DMS53 (cell line): ENCODE measurements at places on chromosomes 2 and 18.
A peak's percentile ranks its signal among the peaks of the same experiment; 100 is the strongest.

GRCh38 chr2:168767258-168767657, 35.2 kb upstream of the NOSTRIN start:
- no peak for DNase-seq

DNA sequence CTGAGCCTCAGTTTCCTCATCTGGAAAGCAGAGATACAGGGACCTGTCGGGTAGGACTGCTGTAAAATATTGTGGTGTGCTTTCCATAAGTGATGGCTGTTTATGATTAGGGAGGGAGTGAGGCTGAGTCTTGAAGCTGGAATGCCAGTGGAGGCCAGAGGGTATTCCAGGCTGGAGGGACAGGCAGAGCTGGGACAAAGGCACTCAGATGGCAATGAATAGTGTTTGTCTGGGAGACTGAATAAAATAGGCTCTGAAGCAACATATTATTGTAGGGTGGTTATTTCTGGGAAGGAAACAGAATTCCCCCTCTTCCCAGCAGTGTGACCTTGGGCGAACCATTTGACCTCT, 120.7 kb downstream of the INHBB start:
- DNase-seq = peak; percentile 72

- DNase-seq = peak; percentile 65
Measured at GRCh38 chr2:95346738-95347671, 49.9 kb downstream of the KCNIP3 start.

GRCh38 chr2:72148003-72148836, 558 bp upstream of the CYP26B1 start:
- DNase-seq = peak; percentile 48

DNA sequence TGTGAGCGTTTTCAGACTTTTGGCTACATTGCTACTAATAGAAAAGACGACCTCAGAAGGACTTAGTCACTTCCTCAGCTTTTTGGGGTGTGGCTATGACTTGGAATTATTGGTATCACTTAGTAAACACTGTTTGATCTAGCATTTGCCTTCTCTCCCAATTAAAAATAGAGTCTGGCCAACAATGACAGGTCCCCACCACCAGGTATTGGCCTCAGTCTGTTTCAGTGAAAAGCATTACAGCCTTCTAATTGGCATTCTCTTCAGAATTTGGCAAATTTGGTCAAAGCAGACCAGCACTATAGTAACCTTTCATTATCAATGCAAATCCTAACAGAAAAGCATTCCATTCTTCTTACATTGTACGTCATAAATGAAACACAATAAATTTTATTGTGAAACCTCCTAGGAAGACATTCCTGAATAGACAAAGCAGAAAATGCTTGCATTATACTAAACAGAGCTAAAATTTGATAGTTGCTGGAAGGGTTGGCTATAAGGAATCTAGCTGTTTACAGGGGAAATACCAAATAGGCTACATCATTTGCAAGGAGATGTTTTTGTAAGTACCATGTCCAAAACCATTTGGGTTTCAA, 613.9 kb downstream of the IRS1 start:
- DNase-seq = no peak

GRCh38 chr2:168002021-168002553, 245.3 kb downstream of the STK39 start:
- DNase-seq = no peak

DNA sequence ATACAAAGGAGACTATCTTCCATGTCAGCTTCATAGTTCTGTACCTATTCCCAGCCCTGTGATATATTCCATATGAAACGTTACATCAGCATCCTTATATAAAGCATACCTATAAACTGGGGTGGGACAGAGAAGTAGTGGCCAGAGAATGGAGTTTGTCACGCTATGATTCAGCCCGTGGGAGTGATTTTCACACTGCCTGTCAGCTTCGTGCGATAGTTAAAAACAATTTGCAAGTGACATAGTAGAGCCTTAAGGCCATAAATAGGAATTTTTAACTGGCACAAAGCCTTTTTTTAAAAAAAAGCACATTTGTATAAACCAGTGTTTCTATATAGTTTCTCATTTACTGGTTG, 30.2 kb downstream of the PKP4 start:
- DNase-seq = no peak

GRCh38 chr2:132627536-132627935, 42.5 kb downstream of the LYPD1 start:
- no peak for DNase-seq

- no peak for DNase-seq
Measured at GRCh38 chr18:2510416-2510815, 60.9 kb downstream of the METTL4 start.

DNA sequence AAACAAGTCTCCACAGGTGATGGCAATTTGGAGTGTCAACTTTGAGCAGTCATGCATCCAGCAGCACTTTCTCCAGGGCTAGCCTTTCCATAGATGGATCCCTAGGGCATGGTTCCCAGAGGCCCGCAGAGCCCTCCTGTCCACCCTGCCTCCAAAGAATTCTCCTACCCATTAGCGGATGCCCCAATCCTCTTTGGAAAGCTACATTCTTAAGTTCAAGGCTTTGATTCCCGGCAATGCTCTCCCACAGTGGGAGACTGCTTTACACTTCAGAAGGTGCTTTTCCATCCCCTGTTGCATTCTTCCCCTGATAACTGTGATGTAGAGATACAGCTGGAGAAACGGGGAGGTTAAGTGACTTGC, 61.3 kb downstream of the ACAA2 start:
- no peak for DNase-seq

DNA sequence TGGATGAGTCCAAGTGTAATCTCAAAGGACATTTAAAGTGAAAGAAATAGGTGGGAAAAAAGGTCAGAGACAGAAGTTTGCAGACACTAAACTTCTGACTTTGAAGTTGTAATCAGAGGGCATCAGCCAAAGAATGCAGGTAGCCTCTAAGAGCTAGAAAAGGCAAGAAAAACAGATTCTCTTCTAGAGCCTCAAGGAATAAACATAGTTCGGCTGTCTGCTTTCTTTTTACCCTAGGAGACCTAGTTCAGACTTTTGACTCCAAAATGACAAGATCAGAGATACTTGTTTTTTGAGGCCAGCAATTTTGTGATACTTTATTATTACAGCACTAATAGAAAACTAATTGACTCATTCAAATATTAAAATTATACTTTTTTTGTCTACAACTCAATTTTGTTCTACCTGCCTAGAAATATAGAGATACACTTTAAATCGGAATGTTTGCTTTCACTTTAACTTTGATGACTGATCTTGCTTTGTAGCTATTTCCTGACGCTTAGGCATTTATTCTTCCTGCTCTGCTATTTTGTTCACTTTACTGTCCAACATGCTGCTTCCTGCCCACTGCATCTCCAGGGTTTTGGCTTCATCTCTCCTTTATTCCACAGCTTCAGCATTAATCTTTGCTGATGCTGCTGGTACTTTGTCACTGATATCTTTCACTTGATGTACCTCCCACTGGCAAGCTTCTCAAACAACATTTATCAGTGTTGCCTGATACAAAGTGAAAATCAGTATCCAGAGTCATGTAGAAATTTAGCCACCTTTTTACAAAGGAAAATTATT, 272.5 kb downstream of the DSEL start:
- DNase-seq = peak; percentile 33

- peak; percentile 22 for DNase-seq
Measured at GRCh38 chr2:42089340-42089925, 41.6 kb downstream of the PKDCC start.

DNA sequence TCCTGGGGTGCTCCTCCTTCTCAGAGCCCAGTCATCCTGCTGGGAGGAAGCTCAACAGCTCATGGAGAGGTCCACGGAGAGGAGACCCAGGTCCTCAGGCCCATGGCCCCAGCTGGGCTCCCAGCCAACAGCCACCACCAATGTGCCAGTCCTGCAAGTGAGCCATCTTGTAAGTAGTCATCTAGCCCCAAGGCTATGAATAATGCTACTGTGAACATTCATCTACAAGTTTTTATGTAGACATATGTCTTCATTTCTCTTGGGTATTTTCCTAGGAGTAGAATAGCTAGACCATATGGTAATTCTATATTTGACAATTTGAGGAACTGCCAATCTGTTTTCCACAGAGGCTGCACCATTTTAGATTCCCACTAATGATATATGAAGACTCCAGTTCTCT, 166.1 kb downstream of the MTCL1 start:
- DNase-seq = no peak

GRCh38 chr2:233455491-233455890, 101.2 kb downstream of the DGKD start:
- DNase-seq = no peak

DNA sequence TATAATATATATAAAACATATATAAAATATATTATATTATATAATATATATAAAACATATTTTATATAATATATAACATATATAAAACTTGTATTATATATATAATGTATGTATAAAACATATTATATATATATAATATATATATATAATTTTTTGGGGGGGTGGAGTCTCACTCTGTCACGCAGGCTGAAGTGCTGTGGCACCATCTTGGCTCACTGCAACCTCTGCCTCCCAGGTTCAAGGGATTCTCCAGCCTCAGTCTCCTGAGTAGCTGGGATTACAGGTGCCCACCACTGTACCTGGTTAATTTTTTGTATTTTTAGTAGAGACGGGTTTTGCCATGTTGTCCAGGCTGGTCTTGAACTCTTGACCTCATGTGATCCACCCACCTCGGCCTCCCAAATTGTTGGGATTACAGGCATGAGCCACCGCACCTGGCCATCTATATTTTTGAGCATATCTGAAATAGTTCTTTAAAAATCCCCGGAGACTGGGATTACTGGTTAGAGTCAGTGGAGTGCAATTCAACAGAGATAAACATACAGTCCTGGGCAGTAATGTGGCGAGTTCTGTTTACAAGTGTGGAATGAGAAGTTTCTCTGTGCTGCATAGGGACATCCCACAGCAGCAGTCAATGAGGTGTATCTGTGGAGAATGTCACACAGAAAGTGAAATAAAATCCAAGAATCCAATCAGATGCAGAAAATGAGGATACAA, 208.4 kb downstream of the MYCN start:
- no peak for DNase-seq

- no peak for DNase-seq
Measured at GRCh38 chr2:60838481-60838880, 42.9 kb upstream of the REL start.

GRCh38 chr2:197304556-197305011, 6.0 kb downstream of the ANKRD44 start:
- peak; percentile 7 for DNase-seq

- DNase-seq = no peak
Measured at GRCh38 chr2:153823880-153824279, 47.8 kb upstream of the GALNT13 start.

DNA sequence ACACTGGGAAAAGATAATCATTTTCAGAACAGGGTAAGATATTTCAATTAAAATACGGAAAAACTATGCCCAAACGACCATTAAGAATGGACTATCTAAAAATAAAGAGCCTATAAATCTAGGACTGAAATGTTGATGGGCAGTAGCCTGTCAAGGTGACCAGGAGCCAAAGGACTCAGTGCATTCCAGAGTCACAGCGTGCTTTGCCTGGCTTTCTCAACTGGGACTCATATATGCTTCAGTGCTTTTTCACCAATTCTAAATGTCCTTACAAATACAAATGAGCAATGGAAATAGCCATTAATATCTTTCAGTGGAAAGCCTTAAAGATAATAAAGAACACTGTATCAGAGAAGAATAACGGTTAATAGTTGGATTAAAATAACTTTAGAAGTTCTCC, 35.4 kb downstream of the PREPL start:
- DNase-seq = no peak

GRCh38 chr2:25917832-25918231, 39.5 kb upstream of the ASXL2 start:
- DNase-seq = no peak

DNA sequence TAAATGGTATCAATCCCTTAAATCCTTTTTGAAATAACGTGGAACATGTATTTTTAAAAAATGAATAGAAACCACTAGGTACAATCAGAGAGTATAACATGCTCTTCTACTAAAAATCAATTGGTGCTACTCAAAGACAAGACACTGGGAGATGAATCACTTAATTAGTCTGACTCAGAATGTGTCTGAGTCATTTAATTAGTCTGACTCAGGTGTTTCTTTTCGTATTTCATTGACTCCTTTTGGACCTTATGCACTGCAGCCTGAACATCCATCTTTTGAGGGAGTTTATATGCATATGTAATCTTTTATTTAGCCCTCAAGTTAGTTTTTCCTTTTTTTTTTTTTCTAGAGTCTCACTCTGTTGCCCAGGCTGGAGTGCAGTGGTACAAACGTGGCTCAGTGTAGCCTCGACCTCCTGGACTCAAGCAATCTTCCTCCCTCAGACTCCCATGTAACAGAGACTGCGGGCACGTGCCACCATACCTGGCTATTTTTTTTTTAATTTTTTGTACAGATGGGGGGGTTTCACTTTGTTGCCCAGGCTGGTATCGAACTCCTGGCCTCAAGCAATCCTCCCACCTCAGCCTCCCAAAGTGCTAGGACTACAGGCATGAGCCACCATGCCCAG, 26.5 kb downstream of the PPP4R3B start:
- peak; percentile 20 for DNase-seq

DNA sequence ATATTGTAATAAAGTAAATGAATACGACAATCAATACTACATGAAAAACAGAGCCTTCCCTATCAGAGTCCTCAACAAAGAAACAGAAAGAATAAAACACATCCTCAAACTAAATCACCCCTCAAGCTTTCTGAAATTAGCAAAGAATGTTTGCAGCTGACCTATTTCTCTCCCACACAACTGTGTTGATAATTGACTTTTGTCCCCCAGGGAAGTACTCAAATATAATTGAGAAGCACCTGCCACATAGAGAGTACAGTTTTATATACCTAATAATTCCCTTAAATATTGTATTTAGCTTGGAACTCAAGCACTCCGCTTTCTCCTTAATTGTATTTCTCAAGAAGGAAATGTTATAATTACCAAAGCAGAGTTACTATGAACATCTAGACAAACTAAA, 12.6 kb downstream of the CACNB4 start:
- no peak for DNase-seq

DNA sequence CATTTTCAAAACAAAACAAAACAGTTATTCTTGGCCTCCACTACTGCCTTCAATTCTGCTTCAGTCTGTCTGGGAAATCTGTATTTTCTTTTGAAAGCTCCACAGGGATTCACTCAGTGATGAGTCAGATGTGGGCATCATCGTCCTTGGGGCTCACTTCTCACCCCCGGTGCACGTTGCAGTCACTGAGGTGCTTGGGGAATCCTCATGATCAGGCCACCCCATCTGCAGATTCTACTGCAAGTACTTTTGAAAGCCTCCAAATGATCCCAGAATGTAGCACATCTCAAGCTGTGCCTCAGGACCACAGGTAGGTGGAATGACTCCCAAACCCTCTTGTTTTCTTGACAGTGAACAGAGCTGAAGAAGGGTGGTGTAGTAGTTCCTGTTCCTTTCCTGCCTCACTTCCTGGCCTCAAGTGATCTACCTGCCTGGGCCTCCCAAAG, 34.3 kb downstream of the LPIN2 start:
- DNase-seq = no peak

GRCh38 chr18:3839581-3839981, 389.6 kb downstream of the TGIF1 start:
- DNase-seq = no peak

GRCh38 chr2:207801259-207801658, 31.6 kb upstream of the FZD5 start:
- peak; percentile 22 for DNase-seq

DNA sequence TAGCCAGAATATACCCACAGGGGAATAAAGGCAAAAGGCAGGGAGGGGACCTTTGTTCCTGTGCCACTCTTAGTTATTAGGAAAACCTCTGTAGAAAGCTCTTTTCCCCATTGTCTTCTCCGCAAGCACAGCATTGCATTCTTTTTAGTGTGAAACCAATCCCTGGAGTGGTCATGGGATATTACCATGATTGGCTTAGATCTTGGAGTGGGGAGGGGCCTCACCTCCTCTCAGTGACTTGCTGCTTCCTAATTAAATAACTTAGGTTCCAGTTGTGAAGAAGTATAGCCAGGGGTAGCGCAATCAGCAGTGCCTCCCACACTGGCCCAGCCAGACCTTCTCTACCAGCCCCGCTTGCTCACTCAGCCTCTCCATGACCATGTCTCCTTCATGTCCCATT, 49.9 kb upstream of the AFF3 start:
- no peak for DNase-seq
